ENCODE measurements at places on chromosomes 1 and 21.

GRCh38 chr1:32508761-32509160, 30.5 kb upstream of the ZBTB8A start:
- DNase-seq, result no peak

DNA sequence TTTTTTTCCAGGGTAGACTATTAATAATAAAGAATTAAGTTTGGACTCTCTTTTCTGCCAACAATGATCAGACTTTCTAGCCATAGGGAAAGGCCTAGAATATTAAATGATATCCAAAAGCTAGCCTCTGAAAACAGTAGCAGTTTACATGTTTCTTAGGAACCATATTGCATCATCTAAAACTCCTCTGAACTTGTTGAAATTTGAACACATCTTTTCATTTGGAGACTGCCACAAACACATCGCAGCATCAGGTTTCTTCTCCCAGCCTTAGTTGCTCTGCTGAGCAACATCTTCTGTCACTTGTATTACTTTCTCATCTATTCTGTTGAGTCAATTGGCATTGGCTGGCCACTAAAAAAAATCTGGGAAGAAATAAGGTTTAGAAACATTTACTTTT, 63.2 kb upstream of the GNG4 start:
- DNase-seq, result no peak

DNA sequence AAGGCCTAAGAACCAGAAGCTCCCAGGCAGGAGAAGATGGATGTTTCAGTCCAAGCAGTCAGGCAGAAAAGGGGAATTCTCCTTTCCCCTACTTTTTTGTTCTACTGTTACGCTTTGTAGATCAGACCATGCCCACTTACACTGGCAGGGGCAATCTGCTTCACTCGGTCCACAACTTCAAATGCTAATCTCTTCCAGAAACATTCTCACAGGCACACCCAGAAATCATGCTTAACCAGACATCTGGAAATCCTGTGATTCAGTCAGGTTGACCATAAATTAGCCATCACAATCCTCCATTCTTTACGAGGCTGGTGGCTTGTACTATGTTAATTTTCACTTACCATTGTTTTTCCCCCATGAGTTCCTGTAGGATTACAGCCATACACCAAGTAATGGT, 23.8 kb upstream of the IL10 start:
- DNase-seq, result no peak

DNA sequence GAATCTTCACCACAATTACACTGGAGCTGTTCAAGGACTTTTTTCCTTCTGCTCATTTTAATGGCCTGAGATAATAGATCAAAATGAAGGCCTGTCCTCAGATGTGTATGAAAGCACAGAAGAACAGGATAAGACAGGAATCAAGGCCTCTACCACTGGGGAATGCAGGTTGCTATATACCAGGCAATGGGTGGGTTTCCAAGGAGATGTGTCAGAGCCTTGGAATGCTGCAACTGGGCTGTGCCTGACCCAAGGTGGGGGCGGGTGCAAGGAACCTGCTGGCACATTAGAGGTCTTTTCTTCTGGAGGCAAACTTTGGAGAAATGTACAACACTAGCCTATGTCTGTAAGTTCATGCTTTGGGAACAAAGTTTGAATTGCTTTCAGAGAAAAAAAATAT, 21.7 kb upstream of the LAMC2 start:
- no peak for DNase-seq

GRCh38 chr1:45607404-45608074, 16.3 kb downstream of the CCDC17 start:
- DNase-seq, result no peak

Measured in right kidney (tissue), 9 donors.